Stimulated activated CD8-positive, alpha-beta memory T cell treated with anti-CD3 and anti-CD28 coated beads, Interleukin-15, amount 100 ng/mL, for 1 hour (primary cell): ENCODE measurements at places on chromosomes 11 and 22.

GRCh38 chr11:26992031-26992541 is 1.8 kb upstream of the FIBIN start:
- no peak for DNase-seq

DNA sequence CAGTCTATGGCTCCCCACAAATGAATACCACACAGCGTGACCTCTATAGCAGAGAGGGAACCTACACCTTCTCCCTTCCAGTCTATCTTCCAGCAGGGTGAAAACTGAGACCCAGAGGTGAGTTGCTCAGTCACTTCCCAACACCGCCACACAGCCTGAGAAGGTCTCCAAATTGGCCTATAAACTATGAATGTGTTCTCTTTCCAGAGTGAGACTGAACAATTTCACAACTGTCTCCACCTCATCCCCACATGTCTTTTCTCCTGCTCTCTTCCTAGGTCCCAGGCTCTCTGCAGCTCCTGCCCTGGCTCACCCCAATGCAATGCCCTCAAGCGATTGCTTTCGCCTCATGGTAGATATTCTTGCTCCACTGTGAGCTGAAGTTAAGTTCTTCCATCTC is 14.0 kb downstream of the CLMP start:
- DNase-seq = no peak

DNA sequence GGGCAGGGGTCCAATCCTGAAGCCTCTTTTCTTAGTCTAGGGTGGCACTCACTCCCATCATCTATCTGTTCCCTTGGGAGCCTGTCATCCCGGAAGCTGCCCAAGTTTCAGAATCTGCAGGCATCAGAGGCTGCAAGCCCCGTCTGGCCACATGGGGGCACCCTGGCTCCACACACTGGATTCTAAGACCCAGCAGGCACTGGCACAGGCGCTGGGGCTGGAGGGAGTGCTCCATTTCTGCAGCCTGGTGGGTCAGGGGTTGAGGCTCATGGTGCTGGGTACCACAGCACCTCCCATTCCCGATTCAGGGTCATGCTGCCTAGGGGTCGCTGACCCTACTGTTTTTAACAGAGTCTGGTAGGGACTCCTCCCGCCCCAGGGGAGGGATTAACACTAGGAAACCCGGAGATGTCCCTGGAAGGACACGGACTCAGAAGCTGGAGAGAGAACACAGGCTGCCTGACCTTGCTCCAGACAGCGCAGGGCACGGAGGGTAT is 243.9 kb upstream of the SYN3 start:
- peak; percentile 4 for DNase-seq

DNA sequence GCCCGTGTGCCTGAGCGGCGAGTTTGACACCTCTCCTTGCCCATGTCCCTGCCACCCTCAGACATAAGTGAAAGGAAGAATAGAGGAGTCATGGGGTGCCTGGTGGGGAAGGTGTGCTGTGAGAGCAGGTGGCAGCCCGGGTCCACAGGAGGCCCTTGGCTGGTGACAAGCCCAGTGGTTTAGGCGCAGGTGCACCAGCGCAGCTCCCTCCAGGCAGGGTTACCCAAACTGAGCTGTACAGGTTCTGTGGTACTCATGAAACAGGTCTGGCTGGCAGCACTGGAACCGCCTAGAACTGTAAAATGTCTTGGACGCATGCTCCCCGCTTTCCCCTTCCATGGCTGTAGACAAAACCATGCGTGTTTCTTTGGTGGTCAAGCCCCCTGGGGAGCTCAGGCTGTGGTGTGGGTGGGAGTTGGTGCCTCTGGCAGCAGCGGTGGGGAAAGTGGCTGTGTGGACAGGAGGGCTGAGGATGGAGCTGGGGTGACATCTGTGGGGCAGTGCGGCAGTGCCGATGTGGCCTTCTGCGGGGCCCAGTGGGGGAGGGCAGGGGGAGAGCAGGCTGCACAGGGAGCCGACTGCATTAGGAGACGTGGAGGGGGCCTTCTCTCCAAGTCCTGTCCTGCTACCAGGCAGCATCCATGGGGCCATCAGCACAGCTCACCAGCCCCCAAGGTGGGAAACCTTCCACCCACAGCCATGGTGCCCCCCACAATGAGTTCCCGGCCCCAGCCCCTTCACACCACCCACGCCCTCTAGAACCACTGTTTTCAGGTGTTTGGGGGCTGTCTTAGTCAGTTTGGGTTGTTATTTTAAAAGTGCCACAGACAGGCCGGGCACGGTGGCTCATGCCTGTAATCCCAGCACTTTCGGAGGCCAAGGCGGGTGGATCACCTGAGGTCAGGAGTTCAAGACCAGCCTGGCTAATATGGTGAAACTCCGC is 5.6 kb upstream of the GTSE1 start:
- no peak for DNase-seq

- no peak for DNase-seq
These were observed 57.1 kb upstream of the TIMP3 start for GRCh38 chr22:32744176-32744959.

- no peak for DNase-seq
These were observed 3.0 kb downstream of the MN1 start for GRCh38 chr22:27798511-27799014.

GRCh38 chr11:8913961-8914660 is 3.1 kb downstream of the AKIP1 start:
- no peak for DNase-seq

- DNase-seq = no peak
These were observed 39.0 kb downstream of the RRAS2 start for GRCh38 chr11:14320020-14320419.

DNA sequence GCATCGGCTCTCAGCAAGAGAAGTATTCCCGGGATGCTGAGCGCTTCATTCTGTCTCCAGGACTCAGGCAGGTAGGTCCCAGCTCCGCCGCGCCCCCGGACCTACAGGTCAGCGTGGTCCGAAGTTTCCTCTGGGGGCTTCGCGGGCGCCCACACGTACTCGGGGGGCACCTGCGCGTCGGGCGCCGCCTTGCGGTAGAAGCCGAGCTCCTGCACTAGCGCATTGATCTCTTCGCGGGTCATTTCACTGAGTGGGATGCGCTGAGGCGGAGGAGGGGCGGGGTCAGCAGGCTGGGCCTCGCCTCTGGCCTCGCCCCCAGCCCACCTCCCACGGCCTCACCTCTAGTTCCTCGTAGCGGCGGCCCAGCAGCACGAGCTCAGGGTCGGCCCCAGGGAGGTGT is 2.5 kb downstream of the SELENOM start:
- no peak for DNase-seq

GRCh38 chr11:93840180-93840579 is 10.2 kb downstream of the VSTM5 start:
- DNase-seq = no peak

DNA sequence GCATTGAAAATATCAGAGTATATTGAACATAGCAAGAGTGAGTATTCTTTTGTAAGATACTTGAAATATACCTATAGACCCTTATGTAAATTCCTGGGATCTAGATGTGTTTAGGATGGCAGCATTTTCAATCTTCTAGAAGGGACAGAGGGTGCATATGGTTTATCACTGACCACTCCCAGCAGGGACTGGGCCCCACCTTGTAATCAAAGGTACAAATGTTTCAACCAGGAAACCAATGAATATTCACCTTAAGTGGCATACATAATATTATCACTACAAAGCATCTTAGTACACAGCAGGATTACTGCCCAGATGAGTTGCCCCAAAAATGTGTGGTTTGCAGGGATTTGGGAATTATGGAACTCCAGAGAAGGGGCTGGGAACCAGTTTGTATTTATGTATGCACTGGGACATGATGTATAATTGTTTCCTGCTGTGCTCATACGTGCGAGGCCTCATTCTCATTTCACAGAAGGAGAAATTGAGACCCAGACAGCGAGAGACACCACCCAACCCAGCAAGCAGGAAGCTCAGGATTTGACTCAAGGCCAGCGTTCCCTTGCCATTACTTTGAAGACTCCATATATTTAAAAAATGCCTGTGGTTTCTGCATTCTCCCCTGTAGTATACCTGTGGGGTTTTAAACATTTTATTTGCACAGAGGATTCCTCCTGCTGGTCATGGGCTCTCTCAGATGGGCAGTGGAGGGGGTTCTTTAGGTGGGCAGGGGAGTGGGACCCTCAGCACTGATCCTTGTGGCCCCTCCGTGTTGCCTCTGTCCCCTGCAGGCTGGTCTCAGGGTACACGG is 5.2 kb downstream of the APOL4 start:
- no peak for DNase-seq

GRCh38 chr22:37242395-37242918 is 1.6 kb downstream of the RAC2 start:
- DNase-seq = peak; percentile 77

DNA sequence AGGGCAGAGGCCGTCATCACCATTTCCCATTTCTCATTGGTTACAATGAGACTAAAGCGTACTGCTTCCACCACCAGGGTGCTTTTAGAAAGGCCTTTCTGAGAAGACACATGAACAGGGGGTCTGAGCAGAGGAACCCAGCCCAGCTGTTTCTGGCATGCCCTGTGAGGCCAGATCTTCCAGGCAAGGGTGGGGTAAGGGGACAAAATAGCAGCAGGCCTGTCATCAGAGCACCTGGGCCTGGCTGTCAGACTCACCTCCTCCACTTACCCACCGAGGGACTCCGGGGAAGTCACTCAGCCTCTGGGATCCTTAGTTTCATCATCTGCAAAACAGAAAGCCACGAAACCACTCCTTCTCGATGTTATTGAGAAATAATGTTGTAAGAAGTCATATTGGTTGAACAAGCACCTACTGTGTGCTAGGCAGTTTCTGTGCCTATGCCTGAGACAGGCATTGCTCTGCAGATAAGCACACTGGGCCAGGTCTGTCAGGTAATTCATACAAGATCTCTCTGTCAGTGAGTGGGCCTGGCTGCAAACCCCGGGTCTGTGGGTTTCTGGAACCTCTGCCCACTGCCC is 8.8 kb upstream of the WNT11 start:
- DNase-seq = no peak

- no peak for DNase-seq
These were observed 29.9 kb upstream of the MALAT1 start for GRCh38 chr11:65468874-65469333.

DNA sequence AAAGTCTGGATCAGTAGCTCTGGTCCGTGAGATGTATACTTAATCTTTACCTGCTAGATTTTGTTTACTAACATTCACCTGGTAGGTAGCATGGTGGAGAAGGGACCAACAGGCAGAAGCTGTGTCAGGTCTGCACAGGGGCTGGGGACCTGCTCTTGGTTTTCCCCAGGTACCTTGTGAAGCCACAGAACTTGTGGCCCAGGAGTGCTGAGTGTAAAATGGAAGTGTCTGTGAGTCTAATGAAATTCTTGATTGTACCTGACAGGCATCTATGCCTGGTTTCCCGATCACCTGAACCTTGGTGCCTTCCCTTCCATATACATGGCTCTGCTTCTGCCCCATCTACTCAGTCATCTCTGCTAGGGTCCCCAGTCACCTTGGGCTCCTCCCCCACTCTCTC is 94.3 kb downstream of the CWC15 start:
- no peak for DNase-seq

DNA sequence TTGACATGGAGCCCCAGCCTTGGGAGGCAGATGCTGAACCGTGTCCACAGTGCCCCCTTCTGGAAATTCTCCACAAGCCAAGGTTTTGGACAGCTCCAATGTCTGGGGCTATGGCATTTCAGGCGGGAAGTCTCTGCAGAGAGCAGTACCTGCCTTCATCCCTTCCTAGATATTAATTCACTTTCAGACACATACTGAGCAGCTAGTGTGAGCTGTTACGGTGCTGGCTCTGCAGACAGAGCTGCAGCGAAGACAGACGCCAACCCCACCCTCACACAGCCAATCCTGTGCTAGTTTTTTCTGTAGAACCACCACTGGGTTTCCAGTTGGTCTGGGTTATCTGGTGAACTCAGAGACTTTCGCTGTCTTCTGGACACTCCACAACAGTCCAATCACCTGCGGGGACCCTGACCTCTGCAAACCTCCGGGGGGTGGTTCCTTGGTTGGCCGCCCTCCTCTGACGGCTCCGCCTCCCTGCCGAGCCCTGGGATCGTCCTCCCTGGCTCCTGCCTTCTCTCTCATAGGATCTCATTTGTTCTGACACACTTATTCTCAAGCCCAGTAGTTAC is 9.1 kb downstream of the LMF2 start:
- DNase-seq = peak; percentile 54

DNA sequence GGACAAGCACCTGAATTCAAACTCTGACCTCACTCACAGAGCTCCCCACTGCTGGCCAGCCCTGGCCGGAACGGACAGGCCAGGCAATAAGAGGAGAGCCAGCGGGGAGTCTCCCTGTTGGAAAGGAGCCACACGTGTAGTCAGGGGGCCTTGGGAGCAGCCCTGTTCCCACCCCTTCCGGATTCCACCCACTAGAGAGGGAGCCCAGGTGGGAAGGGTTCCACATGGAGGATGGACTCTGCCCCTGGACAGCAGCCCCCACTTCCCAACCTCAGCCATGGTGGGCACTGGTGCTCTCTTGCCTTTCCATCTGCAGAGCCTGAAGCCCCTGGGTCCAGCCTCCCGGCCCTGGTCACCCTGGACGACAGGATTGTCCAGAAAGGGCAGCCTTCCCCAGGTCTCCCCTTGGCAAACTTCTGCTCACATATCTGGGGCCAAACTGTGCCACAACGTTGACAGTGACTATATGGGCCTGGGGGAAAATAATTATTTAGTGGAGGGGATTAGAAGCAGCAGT is 7.5 kb upstream of the APOBEC3A start:
- no peak for DNase-seq

DNA sequence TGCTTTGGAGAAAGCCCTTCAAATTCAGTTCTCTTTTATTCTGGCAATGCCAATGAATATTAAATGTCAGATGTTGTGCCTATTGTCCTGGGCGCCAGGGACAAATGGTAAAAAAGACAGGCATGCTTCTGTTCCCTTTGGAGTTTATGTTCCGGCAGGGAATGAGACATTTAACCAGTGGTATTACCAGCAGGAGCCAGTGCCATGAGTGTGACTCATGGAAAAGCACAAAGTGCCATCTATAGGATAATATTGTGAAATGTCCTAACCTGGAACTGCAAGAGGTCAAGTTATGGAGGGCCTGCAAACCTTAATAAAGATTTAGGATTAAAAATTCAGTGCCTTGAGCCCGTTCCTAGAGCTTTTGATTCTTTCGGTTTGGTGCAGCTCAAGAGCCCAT is 39.5 kb downstream of the REXO2 start:
- DNase-seq = no peak

DNA sequence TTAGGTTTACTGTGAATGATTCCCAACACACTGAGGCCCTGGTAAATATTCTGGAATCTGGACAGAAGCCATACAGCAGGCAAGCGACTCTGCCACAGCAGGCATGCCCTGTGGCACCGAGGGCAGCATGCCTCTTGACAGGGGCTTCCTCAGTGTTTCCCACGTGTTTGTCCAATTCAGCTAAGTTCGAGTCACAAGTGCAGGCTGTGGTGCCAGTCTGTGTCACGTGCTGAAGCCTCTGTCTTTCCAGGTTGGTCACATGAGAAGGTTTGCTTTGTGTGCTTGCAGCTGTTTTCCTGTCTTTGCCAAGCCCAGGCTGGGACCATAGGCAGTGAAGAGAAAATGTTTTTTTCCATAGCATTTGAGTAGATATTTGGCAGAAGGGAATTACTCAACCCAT is 2.4 kb upstream of the PPFIBP2 start:
- DNase-seq = no peak
